ENCODE measurements at places on chromosomes 16 and 17.

GRCh38 chr16:64094181-64094965, 1027.5 kb downstream of the CDH11 start:
- DNase-seq, result no peak

DNA sequence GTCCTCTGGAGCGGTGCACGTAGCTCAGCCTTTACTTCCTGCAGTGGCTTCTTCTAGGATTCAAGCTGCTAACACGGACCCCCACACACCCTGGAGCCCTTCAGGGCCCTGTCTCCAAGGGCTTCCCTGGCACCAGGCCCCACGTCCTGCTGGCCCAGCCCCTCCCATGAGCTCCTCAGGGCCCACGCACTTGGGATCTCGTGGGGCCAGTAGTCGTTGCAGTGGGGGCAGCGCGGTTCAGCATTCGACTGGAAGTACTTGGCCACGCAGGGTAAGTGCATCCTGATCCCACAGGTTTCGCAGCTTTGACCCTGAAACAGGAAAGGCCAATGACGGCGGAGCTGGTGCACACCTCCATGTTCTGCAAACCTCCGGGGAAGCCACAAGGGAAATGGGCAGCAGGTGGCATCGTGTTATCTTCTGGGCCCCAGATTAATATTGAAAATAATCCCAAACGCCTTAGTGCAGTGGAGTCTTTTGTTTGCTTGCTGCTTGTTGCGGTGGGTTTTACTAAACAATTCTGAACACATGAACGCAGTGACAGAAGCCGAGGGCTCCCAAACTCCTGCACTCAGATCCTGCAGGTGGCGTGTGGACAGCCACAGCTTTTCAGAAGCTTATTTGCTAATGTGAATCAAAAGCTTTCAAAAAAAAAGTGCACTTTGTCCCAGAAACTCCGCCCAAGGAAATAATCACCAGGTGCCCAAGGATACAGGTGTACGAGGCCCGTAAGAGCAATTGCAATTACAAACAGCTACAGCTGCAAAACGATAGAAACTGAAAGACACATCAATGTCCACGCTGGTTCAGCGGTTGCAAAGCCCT, 22.4 kb downstream of the KDM8 start:
- DNase-seq, result no peak

DNA sequence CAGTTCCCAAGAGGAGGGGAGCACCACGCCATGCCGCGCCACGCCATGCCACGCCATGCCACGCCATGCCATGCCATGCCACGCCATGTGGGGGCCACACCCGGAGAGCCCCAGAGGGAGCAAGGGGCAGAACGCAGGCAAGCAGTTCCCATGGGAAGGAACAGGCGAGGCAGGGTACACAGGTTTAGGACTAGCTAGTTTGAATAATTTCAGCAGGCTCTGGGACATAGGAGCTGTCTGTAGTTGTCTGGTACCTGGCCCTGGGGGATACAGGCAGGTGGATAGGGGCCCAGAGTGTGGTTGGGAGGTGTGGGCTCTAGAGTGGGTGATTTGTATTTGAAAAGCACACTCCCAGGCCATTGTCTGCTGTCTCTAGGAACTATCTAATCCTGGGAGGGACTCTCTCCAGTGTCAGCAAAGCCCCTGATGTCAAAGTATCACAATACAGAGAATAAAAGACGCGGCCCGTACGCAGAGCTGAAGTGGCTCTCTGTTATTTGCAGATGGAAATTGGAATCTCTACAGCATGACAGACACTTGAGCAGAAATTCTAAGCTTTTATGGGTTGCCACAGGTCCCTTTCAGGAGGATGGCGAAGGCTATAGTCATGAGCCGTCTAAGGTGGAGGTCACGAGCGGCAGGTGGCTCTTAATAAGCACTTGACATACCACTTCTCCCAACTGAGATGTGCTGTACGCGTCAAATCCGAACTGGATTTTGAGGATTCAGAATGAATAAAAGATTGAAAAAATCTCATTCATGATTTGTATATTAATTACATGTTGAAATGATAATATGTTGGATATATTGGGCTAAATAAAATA, 220.8 kb upstream of the TNRC6C start:
- DNase-seq, result peak; percentile 92

- no peak for DNase-seq
These were observed 6.9 kb downstream of the PHOSPHO1 start for GRCh38 chr17:49223517-49224197.

GRCh38 chr16:66360624-66361324, 5.7 kb upstream of the CDH5 start:
- DNase-seq, result no peak

DNA sequence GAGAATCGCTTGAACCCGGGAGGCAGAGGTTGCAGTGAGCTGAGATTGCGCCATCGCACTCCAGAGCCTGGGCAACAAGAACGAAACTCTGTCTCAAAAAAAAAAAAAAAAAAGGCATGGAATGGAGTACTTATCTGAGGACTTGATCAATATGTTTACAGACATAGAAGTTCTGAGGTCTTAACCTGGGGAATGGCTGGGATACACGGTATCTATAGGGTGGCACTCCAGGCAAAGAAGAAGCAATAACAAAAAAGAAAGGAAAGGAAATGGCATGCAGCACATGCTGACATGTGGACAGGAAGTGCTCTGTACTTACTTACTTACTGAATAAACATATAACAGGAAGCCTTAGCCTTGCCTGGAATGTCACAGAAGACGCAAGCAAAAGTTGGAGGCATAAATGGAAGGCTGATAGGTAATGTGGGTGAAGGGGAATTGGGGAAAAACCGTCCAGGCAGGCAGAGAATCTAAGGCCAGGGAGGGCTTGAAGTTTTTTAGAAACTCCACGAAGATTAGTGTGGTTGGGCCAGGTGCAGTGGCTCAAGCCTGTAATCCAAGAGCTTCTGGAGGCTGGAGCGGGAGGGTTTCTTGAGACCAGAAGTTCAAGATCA, 10.1 kb upstream of the SPOP start:
- DNase-seq, result no peak

GRCh38 chr17:49996495-49997300, 1.7 kb upstream of the DLX3 start:
- peak; percentile 74 for DNase-seq

DNA sequence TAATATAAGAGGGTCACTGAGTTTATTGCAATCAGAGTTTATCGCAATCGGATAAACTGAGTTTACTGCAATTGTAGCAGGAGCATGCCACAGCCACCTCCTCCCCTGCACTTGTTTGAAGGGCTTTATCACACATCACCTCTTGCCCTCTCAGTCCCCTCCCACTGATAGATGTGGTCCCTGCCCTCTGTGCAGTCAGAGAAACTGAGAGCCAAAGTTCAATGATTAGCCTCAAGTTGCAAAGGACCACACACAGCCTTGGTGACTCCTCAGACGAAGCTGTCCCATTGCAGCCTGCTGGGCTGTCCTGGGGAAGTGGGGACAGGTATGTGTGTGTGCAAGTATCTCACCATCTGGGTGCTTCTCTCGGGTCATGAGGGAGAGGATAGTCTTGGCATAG, 13.6 kb downstream of the ACLY start:
- DNase-seq, result no peak

GRCh38 chr16:72464597-72465368, 292.8 kb upstream of the PMFBP1 start:
- no peak for DNase-seq

DNA sequence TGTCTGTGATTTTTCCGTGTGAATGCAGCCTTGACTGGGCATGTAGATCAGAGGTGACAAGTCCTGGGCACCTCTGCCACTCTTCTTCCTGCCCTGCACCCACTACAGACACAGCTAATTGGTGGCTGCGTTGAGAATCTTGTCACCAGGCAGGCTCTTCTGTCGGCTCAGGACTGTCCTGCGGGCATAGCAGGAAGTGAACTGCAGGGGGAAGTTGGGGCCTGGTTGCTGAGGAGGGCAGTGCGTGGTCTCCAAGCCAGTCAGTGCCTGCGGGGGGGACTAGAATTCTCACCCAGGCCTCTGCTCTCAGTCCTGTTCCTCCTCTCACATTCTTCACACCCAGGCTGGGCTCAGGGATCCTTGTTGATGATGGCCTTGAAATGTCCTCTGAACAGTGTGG, 50.5 kb downstream of the JPH3 start:
- DNase-seq, result no peak

- DNase-seq, result no peak
These were observed 67.0 kb downstream of the TUBD1 start for GRCh38 chr17:59825533-59826322.

GRCh38 chr17:80545499-80545826, 825 bp downstream of the RPTOR start:
- no peak for DNase-seq

- no peak for DNase-seq
These were observed 205.9 kb downstream of the MAP2K6 start for GRCh38 chr17:69620363-69620762.

GRCh38 chr17:82266142-82266541, 7.4 kb downstream of the CSNK1D start:
- DNase-seq, result no peak

- peak; percentile 29 for DNase-seq
These were observed 626 bp downstream of the TUBB3 start for GRCh38 chr16:89923640-89924296.

- DNase-seq, result no peak
These were observed 93.4 kb upstream of the TNRC6A start for GRCh38 chr16:24635900-24636610.

DNA sequence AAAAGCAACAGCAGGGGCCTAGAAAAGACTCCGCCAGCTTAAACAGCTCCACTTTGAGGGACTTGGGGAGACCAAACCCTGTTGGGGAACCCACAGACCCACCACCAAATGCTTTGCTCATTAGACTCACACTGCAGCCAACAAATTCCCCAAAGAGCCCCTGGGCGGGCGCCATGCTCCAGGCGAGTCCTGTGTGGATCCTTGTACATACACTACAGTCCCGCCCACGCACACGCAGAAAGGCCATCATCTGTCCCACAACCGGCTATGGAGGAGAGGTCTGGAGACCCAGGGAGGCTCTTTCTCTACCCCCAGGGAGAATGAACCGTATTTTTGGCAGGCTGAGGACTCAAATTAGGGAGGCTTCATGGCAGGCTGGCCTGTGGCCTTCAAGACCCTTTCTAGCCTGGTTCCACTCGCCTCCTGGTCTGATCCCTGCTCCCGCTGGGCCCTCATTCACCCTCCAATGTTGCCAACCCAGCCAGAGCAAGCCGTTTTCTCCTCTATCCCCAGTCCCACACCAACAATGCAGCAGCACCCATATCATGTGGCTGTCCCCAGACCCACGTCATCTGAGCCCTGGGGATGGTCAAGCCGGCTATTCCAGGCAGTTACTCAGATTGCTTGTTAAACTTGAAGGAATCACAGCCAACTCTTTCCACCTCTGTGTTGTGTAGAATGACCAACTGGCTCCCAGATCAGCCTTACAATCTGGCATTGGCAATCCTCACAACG, 27.2 kb downstream of the ZNF423 start:
- no peak for DNase-seq

- no peak for DNase-seq
These were observed 137.2 kb downstream of the CYLD start for GRCh38 chr16:50878966-50879615.

DNA sequence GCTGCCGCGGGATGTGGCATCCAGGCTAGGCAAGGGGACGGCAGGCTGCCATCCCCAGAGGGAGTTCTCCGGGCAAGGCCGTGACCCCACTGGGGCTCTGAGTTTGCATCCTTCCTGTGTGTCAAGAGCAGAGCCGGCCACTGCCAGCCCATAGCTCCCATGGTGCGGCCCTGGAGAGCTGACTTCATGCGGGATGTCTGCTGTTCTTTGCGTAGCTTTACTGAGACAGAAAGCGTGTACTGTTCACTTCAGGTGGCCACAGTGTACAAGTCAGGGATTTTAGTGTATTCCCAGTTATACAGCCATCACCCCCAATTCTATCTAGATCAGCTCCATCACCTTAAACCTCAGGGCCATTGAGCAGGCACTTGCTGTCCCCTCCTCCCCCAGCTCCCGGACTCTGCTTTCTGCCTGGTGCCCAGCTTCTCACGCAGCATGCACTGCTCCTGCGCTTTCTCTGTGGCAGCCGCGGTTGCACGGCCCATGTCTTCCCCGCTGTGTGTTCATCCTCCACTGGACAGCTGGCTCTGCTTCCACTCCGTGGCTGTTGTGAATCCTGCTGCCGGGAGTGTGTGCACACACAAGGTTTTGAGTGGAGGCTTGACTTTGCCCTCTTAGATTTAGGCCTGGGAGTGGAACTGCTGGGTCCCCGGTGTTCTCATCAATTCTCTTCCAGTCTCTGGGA, 71.2 kb downstream of the KLHDC4 start:
- no peak for DNase-seq

DNA sequence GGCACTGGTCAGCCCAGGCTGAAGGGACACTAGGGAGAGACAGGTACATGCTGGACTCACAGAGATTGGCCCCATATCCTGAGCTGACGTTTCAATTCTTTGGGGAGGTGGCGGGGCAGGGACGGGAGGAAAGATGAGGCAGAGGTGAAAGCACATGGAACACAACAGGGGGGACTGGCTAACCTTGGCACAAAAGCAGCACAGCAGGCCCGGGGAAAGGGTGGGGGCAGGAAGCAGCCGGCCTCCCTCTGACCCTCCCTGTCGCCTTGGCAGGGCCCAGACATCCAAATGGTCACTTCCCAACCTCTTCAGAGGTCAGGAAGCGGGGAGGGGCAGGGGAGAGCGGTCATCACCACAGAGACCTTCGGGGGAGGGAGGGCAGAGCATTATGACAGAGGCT, 6.6 kb downstream of the VAT1 start:
- DNase-seq, result no peak
